ENCODE measurements at places on chromosomes 5 and 9.
A peak's percentile ranks its signal among the peaks of the same experiment; 100 is the strongest.

DNA sequence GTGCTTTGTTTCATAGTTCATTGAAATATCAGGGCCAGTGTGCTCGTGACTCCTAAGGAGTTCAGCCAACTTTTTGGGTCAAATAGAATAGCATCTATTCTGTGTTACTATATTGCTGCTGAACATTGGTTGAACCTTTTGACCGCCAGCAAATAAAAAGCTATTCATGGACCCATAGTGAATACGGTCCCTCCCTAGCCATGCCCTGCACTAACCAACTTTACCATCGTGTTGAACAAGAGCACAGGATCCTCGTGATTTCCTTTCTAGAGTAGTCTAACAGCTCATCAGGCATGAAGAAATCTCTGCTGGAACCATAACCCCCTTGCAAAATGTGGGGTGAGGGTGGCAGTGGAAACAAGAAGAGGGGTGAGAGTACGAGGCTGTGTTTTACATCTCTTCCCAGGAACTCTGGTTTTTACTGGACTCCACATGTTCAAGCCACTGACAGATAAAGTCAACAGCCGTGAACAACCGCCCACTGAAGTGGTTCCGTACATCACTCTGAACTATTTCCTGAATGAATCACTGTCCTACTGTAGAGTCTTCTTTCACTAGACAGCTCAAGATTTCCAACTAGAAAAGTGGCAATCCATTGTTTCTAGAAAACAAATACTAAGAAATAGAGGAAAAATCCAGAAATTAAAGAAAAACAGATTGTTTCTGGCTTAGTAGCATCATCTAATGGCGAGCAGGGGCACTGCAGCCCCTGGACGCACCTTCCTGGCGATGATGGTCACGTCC, 70.1 kb upstream of the SPATA31E1 start:
- DNase-seq: peak; percentile 73

DNA sequence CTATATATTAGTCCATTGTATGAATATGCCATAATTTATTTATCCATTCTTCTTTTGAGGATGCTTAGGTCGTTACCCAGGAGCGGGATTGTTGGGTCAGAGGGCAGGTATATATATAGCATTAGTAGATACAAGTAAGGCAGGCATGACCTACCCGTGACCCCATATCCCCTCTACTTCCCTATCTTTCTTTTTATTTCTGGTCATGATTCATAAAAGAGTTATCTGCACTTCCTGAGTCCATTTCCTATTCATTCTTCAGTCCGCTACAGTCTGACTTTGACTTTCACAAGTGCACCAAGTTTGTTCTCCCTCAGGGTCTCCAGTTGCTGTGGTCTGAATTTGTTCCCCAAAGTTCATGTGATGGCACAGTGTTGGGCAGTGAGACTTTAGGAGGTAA, 6.9 kb downstream of the RHOBTB3 start:
- no peak for DNase-seq

GRCh38 chr5:158995694-158996173, 104.0 kb downstream of the EBF1 start:
- no peak for DNase-seq

DNA sequence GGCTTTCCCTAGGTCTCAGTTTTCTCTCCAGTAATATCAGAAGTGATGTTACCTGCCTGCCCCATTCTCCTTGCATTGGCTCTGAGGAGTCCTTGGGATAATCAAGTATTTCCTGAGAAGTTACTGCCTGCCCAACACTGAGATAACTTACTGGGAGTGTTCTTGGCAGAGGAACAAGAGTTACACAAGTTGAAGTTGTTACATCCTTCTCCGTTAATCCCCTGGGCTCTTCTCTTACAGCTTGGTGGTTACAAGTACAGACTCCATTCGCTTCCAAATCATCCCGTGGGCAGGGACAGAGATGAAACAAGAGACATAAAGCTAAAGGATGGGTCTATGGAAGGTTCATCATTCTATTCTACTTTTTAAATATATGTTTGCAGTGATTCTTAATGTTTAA, 74.1 kb upstream of the SAP30L start:
- peak; percentile 89 for DNase-seq

DNA sequence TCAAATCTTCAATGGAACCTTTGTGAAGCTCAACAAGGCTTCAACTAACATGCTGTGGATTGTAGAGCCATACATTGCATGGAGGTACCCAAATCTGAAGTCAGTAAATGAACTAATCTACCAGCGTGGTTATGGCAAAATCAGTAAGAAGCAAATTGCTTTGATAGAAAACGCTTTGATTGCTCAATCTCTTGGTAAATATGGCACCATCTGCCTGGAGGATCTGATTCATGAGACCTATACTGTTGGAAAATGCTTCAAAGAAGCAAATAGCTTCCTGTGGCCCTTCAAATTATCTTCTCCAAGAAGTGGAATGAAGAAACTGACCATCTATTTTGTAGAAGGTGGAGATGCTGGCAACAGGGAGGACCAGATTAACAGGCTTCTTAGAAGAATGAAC, 54.7 kb upstream of the TTC39B start:
- no peak for DNase-seq

- DNase-seq: no peak
These were observed 103.2 kb downstream of the PDE4D start for GRCh38 chr5:59790376-59790775.

DNA sequence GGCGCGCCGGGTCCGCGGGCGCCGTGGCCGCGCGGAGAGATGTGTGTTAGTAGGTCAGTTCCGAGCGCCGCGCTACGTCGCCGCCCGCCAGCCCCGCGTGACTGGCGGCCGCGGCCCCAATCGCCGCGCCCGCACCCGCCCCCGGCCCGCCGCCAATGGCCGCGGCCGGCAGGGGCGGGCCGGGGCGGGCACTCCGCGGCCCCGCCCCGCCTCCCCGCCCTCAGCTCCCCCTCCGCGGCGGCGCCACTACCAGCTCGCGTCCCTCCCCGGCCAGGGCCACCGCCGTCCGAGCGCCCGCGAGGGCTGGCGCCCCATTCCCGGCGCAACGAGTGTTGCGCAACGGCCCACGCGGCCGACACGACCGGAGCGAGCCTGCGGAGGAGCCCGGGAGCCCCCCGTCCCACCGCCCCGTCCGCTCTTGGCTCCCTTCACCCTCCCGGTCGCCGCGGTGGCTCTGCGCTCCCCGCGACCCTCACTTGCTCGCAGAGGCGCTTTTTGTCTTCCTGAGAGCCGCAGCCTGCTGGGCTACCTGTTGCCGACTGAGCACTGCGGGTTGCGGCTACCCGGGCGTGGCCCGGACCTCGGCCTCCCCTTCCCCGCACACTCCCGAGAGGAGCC, at the start of gene NFIL3:
TSS of gene NFIL3 (minus strand) at position 48 of the 618 bp plus-strand sequence. CDS start 13,098 bp downstream, outside the sequence.
- peak; percentile 96 for DNase-seq

GRCh38 chr5:137923856-137924255, 34.6 kb downstream of the PKD2L2 start:
- peak; percentile 42 for DNase-seq

- DNase-seq: peak; percentile 59
These were observed 1.2 kb downstream of the DUSP1 start for GRCh38 chr5:172769616-172770373.

DNA sequence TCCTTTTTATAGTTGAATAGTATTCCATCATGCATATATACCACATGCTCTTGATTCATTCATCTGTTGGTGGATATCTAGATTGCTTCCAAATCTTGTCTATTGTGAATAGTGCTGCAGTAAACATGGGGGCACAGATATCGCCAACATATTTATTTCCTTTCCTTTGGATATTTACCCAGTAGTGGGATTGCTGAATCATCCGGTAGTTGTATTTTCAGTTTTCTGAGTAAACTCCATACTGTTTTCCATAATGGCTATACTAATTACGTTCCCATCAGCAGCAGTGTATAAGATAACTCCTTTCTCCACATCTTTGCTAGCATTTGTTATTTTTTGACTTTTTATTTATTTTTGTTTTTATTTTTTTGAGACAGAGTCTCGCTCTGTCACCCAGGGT, 3.3 kb downstream of the SNX2 start:
- DNase-seq: no peak

DNA sequence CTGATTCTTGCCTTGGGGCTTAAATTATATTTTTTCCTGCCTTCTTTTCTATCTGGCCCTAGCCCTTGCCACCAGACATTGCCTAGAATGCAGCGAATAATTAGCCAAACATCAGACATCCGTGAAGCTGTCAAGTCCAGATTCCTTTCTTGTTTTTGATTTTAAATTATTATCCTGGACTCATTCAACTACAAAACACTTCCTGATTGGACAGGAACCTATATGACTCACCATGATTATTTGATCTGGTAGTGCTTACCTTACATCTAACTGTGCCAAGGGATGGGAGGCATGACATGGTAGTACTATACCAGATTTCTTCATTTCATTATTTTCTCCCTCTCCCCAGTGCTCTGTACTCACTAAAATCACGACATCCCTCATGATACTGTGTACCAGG, 829.6 kb downstream of the TLR4 start:
- DNase-seq: no peak

DNA sequence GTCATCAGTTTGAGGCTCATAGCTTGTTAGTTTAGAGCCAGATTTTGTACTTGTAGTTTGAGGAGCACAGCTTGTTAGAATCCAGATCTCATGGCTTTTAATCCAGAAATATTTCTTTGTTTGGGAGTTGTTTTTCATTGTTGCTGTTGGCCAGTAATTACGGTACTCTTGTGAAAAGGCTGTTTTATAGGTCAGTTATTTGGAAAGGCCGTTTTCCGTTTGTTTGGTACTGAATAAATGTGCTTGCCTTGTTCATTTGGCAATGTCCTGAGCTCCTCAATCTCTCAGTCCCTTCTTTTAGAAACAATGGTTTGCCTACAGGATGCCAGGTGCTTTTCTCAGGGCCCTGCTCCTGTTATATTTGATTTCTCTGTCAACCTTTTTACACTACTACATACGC, 4.5 kb upstream of the MOB3B start:
- no peak for DNase-seq

DNA sequence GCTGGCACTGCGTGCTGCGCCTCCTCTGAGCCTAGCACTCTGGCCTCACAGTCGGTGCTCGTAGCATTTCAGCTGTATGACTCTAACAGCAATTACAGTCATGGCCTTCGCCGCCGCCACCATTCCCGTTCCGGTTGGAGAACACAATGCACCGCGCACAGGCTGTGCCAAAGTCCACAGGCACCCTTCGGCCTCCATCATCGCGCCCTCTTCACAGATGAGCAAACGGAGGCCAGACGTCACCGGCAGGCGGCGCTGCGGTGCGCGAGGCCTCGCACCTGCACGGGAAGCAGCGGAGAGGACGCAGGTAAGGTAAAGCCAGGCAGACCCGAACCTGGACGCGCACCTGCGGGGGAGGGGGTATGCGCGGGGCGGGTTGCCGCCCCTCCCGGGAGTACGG, 128.9 kb downstream of the BARX1 start:
- DNase-seq: no peak

DNA sequence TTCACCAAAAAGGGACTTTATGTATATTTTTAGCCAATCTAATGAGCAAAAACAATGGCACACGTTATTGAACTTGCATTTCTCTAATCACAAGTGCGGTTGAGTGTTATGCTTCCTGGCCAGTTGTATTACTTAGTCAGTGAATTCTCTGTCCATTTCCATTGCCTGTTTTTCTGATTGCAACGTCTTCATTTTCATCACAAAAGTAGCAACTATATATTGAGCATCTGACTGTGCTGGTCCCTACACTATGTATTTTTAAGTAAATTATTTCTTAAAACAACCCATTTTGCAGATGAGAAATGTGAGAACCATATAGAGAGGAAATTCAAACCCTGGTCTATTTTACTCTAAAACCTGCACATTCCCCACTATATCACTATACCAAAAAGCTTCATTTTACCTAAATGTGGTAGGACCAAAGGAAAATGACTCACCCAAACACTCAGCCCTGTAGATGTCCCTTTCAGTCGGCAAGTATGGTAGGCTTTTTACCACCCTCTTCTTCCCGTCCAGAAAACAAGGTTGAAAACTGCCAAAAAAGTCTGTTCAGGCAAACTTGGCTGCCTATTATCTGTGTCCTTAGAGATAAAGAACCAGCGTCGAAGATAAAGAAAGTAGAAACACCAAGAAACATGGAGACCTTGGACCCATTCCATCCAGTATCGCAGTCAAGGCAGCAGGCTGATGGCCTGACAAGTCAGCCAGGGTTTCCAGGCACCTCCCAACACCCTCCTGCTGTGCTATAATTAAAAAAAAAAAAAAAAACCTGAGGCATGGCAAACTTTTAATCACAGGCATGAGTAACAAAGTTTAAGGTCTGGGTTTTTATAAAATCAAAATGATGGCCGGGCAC, 18.8 kb upstream of the FAM13B start:
- DNase-seq: no peak

GRCh38 chr9:116800885-116801284, 113.8 kb downstream of the TRIM32 start:
- no peak for DNase-seq

DNA sequence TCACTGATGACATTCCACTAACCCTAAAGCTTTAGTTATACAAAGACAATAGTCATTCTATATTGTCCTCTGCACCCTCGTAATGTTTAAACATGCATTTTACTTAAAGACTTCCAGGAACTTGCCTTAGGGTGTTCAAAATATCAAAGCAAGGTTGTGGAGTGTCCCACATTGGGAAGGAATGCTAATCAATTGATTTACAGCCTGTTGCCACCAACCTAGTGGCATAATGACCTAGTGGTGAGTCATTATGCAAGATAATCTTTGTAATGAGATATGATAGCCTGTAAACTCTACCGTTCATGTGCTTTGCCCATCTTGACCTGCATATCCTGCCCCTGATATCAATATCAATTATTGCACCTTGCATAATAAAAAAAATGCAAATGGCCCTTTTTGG, 542.9 kb downstream of the CDH9 start:
- DNase-seq: no peak

- no peak for DNase-seq
These were observed 541.0 kb downstream of the DTWD2 start for GRCh38 chr5:118447350-118447749.

- no peak for DNase-seq
These were observed 53.0 kb upstream of the PHYKPL start for GRCh38 chr5:178285399-178286225.

- peak; percentile 30 for DNase-seq
These were observed 5.5 kb downstream of the CXXC5 start for GRCh38 chr5:139653616-139654015.

- no peak for DNase-seq
These were observed 27.7 kb upstream of the NSMF start for GRCh38 chr9:137486545-137487453.

DNA sequence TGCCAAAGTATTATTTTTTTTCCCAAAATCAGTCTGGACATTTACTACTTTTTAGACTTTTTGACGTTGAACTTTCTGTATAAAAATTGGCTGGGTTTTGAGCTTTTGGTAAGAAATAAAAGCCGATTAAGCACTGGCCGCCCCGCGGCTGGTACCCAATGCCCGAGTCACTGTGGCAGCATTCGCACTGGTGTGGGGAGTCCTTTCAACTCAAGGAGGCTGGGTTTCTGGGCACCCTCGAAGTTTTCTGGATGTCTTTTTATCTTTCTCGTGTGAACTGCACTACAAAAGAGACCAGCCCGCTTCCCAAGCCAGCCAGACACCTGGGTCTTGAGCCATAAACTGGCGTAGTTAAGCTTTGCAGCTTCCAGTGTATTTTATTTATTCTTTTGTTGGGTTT, 72.0 kb upstream of the OTULINL start:
- no peak for DNase-seq

- no peak for DNase-seq
These were observed 29.5 kb downstream of the NPR3 start for GRCh38 chr5:32740651-32741050.
